ENCODE measurements at places on chromosomes 5 and 9.

- DNase-seq: no peak
Measured at GRCh38 chr9:128470560-128470959, 14.8 kb downstream of the ODF2 start.

DNA sequence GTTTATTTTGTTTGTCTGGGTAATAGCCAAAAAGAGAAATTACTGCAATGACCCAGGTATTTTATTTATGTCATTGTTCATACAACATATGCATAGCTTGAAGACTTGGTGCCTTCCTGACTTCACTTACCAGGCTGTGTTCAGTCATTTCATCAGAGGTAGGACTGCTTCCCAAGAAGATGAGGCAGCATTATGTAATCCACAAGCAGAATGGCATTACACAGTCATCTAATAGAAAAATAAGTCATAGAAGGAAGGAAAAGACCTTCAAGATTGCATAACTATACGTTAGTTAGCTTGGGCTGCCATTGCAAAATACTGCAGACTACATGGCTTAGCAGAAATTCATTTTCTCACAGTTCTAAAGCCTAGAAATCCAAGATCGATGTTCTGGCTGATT is 167.5 kb downstream of the NMUR2 start:
- no peak for DNase-seq

DNA sequence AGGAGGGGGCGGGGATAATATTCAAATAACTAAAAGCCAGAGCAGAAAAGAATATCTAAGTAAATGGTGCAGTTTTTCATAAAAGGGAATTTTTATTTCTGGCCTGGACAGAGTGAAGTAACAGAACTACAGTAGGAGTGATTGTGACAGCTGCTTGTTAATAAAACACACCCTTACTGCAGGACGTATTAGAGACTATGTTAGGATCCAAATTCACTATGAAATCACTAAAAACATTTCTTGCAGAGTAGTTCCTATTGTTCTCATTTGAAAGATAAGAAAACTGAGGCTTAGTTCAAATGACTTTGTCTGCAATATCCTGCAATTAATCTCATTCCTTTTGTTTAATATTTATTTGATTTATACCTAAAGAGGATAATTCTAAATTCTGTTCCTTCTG is 39.5 kb downstream of the FAM174A start:
- no peak for DNase-seq

GRCh38 chr5:61840361-61840760 is 465.6 kb upstream of the KIF2A start:
- no peak for DNase-seq

DNA sequence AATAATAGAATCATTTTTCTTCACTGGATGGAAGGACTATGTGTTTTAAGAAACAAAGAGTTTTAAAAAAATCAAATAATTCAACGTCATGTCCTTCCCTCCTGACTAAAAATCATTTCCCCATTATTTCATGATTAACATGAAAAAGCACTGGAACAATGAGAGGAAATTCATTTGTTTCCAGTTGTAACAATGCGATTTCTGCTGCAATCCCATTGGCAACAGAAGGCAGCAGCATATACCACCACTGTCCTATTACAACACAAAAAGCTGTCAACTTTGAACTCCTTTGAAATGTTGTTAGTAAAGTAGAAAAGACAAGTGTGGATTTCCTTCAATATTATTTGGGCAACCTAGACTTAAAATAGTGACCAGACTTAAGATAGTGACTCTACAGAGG is 3.1 kb downstream of the C5orf63 start:
- no peak for DNase-seq

- DNase-seq: no peak
Measured at GRCh38 chr9:129576546-129577543, 44.1 kb downstream of the C9orf50 start.

- peak; percentile 46 for DNase-seq
Measured at GRCh38 chr5:40367255-40367654, 312.5 kb upstream of the PTGER4 start.

GRCh38 chr5:155282503-155283107 is 269.1 kb downstream of the KIF4B start:
- DNase-seq: no peak

DNA sequence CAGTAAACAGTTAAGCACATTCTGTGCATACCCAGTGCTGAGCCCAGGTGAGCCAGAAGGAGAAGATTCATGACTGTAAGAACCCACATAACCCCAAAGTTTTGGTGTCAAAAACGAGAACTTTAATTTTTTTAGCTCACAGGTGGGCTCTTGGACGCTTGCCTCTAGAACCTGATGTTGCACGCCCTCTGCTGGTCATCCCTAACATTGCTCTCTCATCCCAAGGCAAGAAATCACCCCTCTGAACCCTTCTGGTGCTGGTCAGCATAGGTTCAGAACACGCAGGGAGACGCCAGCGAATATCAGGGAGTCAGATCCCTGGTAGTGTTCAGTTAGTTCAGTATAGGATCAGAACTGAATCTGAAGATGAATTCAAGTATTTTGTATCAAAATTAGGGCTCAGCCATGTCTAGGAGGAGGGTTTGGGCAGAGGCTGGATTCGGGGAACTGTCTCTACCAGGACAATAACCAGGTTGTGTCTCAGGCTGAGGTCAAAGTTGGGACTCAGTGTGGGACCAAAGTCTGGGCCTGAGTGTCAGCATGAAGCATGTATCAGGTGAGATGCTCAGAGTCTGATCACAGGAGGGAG is 4.1 kb upstream of the DNAJB5 start:
- peak; percentile 60 for DNase-seq

- DNase-seq: no peak
Measured at GRCh38 chr9:13244181-13244580, 35.3 kb downstream of the MPDZ start.

DNA sequence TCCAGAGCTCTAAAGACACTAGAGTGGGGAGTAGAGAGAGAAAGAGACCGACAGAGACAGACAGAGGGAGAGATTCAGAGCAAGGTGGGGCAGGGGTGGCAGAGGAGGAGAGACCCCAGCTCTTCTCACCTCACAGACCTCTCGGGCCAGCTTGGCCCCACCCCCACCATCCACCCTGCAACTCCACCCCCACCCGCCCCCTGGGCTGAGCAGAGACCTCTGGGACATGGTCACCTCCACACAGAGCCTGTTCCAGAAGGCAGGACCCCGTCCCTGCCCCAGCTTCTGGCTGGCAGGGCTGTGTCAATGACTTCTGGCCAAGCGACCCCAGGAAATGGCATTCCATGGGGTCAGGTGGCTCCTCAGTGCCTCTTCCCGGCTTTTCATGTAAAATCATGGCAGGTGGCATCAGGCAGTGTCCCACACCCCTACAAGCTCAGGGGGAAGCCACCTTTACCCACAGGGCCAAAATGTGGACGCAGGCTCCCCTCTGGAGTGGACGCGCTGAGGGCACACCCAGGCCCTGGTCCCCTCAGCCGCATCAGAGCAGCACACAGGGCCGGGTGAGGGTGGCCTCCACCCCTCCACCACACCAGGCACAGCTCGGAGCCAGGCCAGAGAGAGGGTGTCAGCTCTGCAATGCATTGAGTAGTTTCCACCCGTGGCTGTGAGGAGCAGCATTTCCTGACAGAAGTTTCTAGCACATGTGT is 131.2 kb upstream of the LPCAT1 start:
- DNase-seq: no peak

- DNase-seq: no peak
Measured at GRCh38 chr5:71806711-71807110, 87.6 kb downstream of the CARTPT start.

- DNase-seq: no peak
Measured at GRCh38 chr5:67543720-67544270, 347.2 kb upstream of the CD180 start.

DNA sequence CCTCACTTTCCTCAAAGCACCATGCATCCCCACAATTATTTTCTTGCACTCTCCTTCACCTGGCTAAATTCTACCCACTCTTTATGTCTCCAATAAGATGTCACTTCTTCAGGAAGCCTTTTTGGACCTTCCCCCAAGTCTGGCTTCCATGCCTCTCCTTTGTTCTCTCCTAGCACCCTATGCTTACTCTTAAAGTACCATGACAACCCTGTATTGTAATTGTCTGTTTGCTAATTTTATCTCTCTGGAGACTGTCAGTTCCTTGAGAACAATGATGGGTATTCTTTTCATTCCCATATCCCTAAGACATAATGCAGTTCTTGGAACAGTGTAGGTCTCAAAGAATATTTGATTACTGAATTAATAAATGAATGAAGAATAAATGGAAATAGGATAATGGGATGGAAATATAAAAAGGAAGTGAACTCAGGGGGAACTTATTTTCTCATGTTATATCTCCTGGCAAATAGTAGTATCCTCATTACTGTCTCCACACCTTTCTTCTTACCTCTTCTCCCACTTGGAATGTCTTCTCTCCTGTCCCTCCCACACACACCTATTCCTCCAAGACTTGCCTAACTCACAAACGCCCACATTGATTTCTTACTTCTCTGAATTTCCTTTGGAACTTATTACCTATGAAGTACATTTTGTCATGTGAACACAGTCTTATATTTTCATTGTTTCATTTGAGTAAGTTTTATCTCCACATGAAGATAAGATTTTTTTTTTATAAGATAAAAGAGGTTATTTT is 499.1 kb downstream of the NFIB start:
- DNase-seq: no peak

DNA sequence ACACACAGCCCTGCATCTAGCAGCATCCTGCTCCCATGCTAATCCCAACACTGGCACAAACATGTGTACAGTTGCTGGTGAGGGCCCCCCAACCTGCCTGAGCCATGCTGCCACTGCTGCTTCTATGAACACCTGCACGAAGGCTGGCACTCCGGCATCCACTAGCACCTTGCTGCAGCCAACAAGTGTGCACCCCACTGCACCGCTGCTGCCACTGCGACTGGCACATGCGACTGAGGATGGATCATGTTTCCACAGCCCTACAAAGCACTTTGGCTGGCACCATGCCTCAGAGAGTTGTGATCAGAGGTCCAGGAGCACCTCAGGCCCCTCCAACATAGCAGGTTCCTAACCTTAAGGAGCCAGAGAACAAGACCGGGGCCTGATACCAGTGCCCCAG is 7.8 kb upstream of the PDCD1LG2 start:
- no peak for DNase-seq

DNA sequence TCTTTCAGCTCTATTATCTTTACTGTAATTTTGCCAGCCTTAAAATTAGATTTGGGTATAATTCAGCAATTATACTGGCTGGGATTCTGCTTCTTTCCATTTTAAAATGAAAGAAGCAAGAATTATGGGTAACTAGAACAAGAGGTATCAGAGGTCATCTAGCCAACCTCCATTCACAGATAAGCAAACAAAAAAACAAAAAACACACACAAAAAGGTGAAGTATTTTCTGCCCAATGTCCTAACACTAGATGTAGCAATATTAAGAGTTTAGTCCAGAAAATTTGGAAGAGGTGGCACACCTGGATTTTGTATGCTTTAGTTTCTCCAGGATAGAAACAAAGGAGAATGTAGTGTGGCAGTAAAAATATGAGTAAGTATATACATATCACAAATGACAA is 68.1 kb upstream of the ANXA1 start:
- no peak for DNase-seq

- no peak for DNase-seq
Measured at GRCh38 chr5:76688836-76689235, 27.1 kb upstream of the F2R start.

DNA sequence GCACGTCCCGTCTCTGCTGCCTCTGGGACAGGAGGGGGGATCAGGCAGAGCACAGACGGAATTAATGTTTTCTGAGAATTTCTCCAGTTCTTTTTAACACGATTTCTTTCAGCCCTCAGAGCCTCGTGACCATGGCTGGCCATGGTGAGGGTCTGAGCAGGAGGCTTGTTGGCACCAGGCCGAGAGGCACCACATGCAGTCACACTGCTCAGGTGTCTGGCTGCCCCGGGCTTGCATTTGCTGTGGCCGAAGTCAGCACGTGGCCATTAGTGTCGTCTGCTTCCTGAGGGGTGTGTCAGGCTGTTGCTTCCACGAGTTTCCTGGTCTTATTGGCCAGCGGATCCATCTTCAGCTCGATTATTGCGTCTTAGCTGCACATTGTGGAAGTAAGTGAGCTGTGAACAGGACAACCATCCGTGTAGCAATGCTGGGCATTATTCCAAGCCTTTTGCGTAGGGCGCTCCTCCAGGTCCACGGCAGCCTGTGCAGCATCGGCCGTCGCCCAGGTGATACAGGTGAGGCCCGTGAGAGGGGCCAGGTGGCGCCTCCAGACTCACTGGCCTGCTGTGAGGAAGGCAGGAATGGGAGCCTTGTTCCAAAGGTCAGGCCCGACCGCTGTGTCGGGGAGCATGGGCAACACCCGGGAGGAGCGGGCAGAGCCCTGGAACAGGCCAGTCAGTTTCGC is 114.2 kb upstream of the CACNA1B start:
- DNase-seq: no peak

DNA sequence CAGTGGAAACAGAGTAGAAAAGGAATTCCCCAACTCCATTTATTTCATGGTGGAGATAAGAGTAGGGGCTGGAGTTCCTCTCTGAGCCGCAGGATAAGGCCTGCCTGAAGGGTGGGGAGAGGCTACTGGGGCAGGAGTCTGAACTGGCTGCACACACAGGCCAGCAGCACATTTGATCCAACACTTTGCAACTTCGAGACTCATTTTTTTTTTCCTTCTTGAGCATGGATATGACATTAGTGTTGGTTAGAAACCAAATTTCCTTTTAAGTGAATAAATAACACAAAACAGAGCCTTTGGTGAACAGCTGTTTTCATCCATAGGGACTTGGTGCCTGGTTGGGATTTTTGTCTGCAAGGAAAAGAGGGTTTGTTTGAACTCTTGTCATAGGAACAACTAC is 76.6 kb downstream of the RALGPS1 start:
- no peak for DNase-seq

- DNase-seq: no peak
Measured at GRCh38 chr5:127330116-127330515, 39.5 kb downstream of the MEGF10 start.

DNA sequence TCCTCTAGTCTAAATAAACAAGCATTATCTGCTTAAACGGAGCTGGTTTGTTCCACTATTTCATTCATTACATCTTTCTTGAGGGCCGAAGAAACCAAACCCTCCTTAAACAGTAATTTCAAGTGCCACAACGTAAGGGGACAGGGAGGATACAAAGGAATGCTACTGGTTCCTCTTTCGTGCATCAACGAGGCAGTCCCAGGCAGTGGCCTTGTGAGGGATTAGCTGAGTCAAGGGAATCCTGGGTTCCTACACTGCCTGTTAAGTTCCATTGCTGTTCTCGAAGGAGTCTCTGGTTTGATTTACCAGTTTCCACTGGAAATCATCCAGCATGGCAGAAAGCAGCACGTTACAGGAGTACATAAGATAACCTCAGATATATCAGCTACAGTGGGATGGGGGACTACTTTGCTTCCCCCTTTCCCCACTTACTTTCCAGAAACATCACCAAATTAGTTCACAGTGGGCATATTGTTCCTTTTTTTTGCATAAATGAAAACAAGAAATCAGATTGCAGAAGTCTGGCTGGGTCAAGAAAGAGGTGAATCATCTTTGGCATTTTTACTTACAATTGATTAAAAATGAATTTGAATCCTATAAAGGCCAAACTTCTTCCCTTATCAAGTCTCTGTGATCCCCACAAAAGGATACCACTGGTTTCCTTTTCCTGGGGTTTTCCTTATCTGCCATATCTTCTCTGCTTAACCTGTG is 2.5 kb upstream of the RANBP3L start:
- no peak for DNase-seq

- DNase-seq: no peak
Measured at GRCh38 chr5:168833936-168834335, 254.8 kb upstream of the PANK3 start.

GRCh38 chr5:132025403-132025971 is 14.0 kb upstream of the ACSL6 start:
- DNase-seq: no peak
